H9 (cell line): ENCODE measurements at places on chromosomes 11 and 22. TPM values are rescaled to one million over a fixed set of nuclear protein-coding genes. Genes with fewer than 3 reads are reported as not detected.

DNA sequence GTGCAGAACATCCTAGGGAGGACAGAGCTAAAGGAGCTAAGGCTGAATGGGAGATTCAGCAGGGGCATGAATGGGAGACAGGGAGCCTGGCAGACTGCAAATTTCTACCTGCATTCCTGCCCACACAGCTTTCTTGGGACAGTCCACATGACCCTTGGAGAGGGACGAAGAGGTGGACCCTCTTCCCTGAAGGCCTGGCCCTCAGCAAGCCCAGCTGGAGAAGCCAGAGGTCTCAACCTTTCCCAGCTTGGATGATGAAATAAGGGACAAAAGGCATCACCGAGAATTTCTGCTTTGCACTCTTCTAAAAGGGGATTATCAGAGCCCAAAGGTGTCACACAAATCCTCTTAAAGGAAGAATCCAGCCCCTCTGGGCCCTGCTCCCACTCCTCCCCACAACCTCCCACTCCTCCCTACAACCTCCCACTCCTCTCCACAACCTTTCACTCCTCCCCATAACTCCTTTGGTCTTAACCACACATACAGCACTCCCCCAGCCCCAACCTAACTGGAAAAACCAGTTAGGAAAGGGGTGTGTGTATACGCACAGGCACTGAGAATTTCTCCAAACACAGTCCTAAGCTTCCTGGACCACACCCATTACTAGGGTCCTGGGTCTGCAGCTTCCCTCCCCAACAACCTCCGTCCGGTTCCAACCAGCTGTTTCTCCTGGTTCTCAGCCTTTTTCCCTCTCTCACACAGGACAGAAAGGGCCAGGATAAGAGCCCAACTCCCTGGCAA, 38.4 kb downstream of the RPL27A start:
- DNase-seq = no peak

- DNase-seq = no peak
Measured at GRCh38 chr11:72690166-72690565, 15.9 kb upstream of the PDE2A start.

GRCh38 chr11:126727381-126727780, 273.2 kb downstream of the KIRREL3 start:
- DNase-seq = no peak

GRCh38 chr11:22602504-22602903, 23.1 kb downstream of the FANCF start:
- no peak for DNase-seq

GRCh38 chr22:23754980-23755636, 883 bp upstream of the VPREB3 start:
- DNase-seq = no peak

- DNase-seq = no peak
Measured at GRCh38 chr11:99135508-99135907, 114.8 kb downstream of the CNTN5 start.

DNA sequence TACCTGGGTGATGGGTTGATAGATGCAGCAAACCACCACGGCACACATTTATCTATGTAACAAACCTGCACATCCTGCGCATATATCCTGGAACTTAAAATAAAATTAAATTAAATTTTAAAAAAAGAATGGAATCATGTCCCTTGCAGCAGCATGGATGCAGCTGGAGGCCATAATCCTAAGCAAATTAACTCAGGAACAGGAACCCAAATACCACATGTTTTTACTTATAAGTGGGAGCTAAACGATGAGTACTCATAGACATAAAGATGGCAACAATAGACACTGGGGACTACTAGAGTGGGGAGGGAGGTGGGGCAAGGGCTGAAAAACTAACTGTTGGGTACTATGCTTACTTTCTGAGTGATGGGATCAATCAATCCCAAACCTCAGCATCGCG, 40.9 kb downstream of the CWC15 start:
- no peak for DNase-seq

GRCh38 chr11:17313349-17314231, 37.1 kb downstream of the NUCB2 start:
- no peak for DNase-seq

GRCh38 chr22:44460691-44461375, 37.2 kb downstream of the RTL6 start:
- no peak for DNase-seq

DNA sequence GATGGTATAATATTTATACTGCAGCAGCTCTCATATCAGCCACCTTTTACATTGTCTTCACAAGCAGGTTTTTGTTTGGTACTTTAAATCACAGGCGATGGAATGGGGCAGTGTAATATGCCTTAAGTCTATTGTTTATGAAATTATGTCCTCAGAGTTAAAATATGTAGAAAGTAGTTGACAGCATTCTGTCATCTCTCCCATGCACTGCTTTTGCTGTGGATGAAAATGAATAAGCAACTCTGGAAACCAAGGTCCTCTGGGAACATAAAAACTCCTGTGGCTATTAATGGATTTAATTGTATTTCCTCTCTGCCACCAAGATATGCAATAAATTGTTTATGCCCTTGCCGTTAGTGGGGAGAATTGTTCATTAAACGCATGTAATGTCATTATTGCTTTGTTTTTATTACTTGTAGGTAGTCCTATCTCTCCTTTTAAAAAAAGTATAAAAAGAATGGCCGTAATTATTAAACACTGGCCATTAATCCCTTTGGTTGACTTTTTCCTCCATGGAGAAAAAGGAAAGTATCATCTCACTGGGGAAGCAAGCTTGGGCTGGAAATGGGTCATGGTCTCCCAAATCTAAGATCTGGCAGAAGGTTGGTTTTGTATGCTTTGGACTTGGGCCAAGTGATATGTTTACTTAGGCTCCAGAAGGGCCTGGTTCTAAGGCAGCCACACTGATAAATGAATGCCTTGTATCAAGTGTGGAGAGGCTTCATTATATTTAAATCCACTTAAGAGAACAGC, 13.1 kb downstream of the PACS1 start:
- no peak for DNase-seq

DNA sequence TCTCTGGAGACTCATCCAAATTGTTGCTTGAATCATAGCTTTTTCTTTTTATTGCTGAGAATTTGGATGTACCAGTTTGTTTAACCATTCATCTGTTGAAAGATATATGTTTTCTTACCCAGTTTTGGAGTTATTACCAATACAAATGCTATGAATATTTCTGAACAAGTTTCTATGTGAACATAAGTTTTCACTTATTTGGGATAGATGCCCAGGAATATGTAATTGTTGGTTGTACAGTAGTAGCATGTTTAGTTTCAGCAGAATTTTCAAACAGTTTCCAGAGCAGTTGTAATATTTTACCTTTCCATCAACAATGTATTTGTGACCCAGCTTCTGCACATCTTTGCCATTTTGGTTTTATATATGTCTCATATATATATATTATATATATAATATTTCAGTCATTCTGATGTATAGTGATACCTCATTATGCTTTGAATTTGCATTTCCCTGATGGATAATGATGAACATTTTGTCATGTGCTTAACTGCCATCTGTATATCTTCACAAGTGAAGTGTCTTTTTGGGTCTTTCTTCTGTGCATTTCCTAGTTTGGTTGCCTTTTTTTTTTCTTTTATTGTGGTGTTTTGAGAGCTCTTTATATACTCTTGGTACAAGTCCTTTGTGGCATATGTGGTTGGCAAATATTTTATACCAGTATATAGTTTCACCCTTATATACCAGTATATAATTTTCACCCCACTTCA, 118.8 kb downstream of the LUZP2 start:
- no peak for DNase-seq

DNA sequence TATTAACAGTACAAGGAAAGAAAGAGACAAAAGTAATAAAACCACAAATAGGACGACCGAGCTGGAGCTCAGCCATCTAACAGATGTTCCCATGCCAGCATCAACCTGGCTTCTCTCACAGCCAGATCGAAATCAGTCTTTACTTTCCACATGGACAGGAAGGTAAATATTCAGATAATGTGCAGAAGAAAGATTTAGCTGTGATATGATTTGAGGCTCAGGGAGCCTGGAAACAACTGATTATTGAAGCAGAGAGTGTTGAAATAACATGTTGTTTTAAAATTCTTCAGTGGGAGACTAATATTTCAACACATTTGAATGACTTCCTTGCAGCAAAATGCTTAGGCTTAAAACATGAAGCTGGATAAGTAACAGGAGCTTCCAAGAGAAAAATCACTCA, 546.8 kb downstream of the ETS1 start:
- DNase-seq = no peak

DNA sequence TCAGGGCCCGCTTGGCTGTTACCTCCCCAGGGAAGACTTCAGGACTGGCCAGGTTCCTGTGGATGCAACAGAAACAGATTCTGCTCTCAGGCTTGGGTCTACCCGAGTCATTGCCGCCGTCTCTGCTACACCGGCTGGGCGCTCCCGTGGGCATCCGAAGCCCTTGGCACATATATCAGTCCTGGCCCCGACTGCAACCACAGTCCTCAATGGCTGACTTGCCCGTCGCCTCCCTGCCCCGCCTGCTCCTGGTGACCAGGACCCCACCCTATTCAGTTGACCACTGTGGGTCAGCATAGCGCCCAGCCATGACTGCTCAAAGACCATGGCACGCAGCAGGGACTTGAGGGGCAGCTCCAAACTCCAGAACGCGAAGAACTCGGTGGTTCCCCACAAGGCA, 64.7 kb upstream of the SLC22A12 start:
- no peak for DNase-seq

DNA sequence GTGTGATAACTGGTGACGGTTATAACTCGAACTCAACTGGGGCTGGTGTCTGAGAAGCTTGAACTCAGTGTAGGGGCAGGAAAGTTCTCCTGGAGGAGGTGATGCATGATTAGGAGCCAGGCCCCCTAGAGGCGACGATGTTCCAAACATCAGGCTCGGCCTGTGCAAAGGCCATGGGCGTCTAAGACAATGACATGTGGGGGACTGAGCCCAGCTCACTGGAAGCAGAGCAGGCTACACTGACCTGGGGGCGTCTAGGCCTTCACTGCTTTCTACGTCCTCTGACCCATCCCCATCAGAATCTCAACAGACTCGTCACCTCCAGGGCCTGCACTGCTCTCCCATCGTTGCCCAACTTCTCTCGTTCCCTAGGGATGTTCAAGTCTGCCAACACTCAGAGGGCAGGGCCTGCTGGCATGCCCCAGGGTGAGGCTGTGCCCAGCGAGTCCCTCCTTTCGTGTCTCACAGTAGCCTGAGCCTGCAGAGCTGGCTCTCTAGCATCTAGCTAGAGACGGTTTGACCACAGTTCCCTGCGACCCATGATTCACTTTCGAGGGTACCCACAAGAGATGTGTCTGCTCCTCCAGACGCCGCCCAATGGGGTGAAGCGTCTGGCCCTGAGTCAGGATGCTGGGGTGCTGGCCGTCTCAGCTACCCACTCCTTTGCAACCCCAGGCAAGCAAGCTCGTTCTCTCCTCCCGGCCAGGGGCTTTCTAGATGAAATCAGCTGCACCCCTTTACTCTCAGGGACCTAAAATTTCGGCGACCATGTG, 1.1 kb upstream of the ATG16L2 start:
- DNase-seq = peak; percentile 82

GRCh38 chr11:57480409-57481137, 20.2 kb downstream of the RTN4RL2 start:
- peak; percentile 87 for DNase-seq

- DNase-seq = no peak
Measured at GRCh38 chr11:112334381-112334780, 73.7 kb upstream of the PLET1 start.

GRCh38 chr11:57434640-57435546, 8.0 kb upstream of the SLC43A3 start:
- DNase-seq = no peak

DNA sequence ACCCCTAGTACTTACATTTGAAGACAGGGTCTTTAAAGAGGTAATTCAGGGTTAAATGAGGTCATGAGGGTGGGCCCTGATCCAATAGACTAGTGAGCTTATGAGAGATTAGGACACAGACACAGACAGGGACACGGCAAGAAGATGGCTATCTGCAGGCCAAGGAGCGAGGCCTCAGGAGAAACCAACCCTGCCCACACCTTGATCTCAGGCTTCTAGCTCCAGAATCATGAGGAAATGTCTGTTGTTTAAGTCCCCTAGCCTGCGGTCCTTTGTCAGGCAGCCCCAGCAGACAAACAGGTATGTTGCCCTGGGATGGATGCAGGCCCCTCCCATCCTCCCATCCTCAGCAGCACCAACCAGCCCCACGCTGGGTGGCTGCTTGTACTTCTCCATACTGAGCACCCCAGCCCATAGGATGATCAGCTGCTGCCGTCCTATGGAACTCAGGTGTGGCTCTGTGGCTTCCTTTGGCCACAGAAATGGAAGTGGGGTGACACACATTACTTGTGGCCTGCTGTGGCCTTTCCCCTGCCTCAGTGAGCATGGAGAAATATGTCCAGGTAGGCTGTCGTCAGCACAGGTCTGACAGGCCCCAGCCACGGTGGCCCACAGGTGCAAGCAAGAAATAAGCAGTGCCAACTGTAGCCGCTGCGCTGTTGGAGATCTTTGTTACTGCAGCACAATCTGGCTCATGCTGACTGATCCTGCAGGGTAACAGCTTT, 7.9 kb downstream of the GNB1L start:
- no peak for DNase-seq

GRCh38 chr11:123601136-123601535, 53.3 kb downstream of the SCN3B start:
- no peak for DNase-seq

DNA sequence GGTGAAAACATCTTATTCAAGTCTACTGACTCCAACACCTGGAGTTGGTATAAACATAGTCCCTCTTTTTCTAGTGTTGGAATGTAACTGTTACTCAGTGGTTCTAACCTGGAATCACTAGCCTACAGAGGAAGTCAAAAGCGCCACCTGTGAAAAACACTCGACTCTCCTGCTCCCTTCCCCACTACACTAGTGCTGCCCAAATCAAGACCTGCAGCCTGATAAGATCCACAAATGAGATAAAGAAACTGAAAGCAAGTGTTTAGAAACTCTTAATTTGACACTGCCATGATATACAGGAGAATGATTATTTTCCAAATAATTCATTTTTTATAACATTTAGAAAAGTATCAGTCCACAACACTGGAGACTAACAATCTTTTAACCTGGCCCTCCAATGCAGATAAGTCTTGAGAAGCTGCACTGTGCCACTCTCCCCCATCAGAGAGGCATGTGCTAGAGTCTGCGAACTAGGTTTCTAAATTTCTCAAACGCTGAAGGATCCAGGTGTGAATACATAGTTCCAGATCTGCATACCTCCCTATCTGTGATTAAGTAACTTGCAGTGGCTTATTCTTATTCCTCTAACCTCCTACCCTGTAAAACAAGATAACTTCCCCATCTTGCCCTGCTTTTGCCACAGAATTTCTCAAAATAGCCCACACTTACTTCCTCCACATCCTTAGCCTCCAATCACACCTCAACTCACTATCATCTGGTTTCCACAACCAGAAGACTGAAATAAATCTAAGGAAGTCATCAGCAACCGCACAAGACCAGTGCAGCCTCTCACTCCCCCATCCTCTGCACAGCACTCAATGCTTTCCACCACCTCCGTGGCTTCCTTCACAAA, 88.1 kb downstream of the RRAS2 start:
- no peak for DNase-seq

Gene LGALS12
- 1.9 and 2.0 TPM in 2 replicates for total RNA-seq

Gene RANBP1
- 522 and 531 TPM in 2 replicates for total RNA-seq

Gene UBQLNL
- total RNA-seq = not detected in 2 replicates

Gene CNGA4
- 0.11 and 0.20 TPM in 2 replicates for total RNA-seq

Gene ART1
- not detected in 2 replicates for total RNA-seq

Gene TRPM5
- total RNA-seq = 0.09 TPM in 1 of 2 replicates, not detected in the other

Gene OR2AT4
- not detected in 2 replicates for total RNA-seq

Gene IRAG1
- total RNA-seq = 2.4 and 3.3 TPM in 2 replicates

Gene DRD4
- total RNA-seq = 6.2 and 6.8 TPM in 2 replicates

Gene MEI1
- total RNA-seq = 0.20 TPM in 1 of 2 replicates, not detected in the other

Gene MS4A15
- 0.11 TPM in 1 of 2 replicates, not detected in the other for total RNA-seq
